Gastroesophageal sphincter (tissue), 4 donors: ENCODE measurements at places on chromosomes 16 and 17. TPM values are rescaled to one million over a fixed set of nuclear protein-coding genes. Genes with fewer than 3 reads are reported as not detected.

- no peak for ATAC-seq
These were observed 1.4 kb downstream of the NT5M start for GRCh38 chr17:17304521-17304985.

Gene FAAP100
- 32.1 TPM for total RNA-seq

Gene HIGD1B
- total RNA-seq, result 2.5 TPM

Gene CMTM2
- not detected for total RNA-seq

GRCh38 chr17:19414396-19415280 lies 3.6 kb downstream of the RNF112 start:
- ATAC-seq, result no peak

- ATAC-seq, result no peak
These were observed 5.8 kb downstream of the STX1B start for GRCh38 chr16:31004658-31005057.

DNA sequence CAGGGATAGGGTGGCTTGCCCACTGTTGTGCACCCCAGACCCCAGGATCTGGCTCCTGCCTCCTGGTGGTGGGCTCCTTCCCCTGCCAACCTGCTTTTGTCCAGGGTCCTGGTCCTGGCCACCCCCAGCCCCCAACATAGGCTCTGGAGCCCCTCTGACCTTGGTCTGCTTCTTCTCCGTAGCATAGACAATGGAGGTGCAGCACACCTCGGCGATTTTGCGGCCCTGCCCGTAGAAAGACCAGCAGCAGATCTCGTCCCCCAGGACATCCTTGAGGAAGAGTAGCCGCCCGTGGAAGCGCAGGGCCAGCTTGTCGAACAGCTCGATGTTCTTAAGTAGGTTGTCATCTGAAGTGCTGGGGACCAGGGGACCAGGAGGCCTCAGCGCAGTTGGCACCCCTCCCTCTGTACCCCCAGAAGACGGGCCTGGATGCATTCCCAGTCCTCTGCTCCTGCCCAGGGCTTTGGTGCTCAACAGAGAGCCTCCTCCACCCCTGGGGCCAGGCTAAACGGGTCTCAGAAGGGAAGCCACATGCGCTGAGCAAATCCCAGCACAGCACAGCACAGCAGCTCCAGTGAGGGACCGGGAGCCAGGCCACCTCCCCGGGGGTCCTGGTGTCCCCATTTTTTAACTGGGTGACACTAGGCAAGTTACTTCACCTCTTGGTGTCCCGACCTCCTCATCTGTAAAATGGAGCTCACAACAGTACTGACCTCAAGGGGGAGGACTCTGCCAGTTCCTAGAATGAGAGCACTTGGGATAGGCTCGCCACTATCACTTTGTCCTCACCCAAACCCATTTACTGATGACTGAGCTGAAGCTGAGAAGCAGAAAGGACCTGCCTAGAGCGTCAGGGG lies 10.8 kb downstream of the ASPHD1 start:
- no peak for ATAC-seq

- no peak for ATAC-seq
These were observed 42.8 kb upstream of the GSE1 start for GRCh38 chr16:85570213-85570734.

DNA sequence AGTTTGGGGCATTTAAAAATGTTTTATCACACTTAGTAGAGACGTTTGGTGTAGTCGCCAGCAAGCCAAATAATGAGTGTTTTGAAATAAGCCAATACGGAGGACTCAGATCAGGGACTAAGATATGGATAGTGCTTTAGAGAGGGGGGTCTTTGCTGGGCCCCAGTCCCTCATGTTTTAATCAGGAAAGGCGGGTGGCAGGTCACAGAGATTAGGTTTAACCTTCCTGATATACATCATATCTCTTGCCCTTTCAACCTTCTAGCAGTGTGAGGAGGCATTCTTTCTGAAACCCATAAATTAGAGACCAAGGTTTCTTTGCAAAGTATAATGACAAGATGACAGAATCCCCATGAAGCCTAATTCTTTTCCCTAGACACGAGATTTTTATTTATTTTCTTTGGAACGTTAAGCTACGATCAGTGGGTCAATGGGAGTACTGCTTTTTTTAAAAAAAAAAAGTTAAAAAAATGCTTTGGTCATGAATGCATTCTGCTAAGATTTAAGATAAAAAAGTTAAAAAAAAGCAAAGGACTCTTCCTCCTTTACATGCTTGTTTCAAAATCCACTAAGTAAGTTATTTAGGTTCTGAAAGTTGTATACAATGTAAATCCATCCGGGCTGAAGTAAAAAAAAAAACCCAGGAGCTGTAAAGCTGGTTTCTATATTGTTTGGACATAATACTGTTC lies 572.1 kb upstream of the SALL1 start:
- no peak for ATAC-seq

Gene TPSAB1
- total RNA-seq, result 41.6 TPM

GRCh38 chr17:58253082-58253481 lies 14.7 kb downstream of the LPO start:
- ATAC-seq, result no peak

GRCh38 chr17:14204084-14204483 lies 32.6 kb downstream of the CDRT15 start:
- no peak for ATAC-seq

GRCh38 chr17:50397111-50397918 lies at the start of gene LRRC59:
Gene LRRC59, minus strand, starts transcription at chr17:50397523. Its CDS starts 206 bp downstream, at chr17:50397317.
- ATAC-seq, result peak; percentile 98

DNA sequence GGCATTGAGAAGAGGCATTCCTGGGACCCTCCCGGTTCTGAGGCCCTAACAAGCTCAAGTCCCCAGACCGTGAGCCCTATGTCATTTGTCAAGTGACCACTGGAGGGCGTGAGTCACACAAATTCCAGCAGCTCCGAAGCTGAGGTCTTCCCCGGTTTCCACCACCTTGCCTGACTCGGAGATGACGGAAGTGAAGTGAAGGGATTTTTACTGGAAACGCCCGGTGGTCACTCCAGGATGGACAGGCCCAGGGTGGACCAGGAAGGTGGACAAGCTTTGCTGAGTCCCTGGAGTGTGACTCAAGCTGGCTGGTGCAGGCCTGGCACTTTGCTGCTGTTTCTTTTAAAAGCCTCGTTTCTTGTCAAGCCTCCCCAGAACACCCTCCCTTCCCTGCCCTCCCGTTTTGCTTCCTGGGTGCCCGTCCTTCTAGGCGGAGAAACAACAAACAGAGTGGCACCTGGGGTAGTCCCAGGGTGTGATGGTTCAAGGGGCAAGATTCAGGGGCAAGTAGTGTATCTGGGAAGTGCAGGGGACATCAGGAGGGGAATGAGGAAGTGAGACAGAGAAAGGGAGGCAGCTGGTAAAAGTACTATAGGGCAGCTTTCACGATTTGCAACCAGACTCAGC lies 5.3 kb upstream of the NOS2 start:
- ATAC-seq, result peak; percentile 91

GRCh38 chr16:54647725-54648221 lies 282.9 kb upstream of the IRX5 start:
- no peak for ATAC-seq
